Hematopoietic multipotent progenitor cell treated with erythropoietin and hydrocortisone succinate and interleukin-3 and kit ligand, for 17 days (in vitro differentiated cells): ENCODE measurements at places on chromosomes 13 and 19.

DNA sequence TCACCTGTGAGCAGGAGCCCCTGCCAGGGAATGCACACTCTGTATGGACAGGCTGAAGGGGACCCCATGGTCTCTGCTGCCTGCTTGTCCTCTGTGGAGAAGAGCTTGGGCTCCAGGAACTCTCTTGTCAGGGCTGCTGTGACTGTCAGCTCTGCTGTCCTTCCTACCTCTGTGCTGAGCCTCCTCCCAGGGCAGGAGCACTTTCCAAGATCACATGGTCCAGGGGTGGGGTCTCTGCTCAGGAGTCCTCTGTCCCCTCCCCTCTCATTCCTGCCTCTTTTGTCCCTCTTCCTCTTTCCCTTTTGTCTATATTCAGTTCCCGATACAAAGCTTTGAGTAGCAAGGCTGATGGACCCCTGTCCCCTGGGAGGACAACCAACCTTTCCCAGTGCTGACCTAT is at the start of gene CEACAM7:
TSS of gene CEACAM7 (minus strand) at position 173 of the 400 bp plus-strand sequence. CDS start at position 68, 105 bp downstream.
- no peak for DNase-seq

GRCh38 chr13:75831389-75831788 is 195.3 kb downstream of the LMO7 start:
- DNase-seq, result no peak

DNA sequence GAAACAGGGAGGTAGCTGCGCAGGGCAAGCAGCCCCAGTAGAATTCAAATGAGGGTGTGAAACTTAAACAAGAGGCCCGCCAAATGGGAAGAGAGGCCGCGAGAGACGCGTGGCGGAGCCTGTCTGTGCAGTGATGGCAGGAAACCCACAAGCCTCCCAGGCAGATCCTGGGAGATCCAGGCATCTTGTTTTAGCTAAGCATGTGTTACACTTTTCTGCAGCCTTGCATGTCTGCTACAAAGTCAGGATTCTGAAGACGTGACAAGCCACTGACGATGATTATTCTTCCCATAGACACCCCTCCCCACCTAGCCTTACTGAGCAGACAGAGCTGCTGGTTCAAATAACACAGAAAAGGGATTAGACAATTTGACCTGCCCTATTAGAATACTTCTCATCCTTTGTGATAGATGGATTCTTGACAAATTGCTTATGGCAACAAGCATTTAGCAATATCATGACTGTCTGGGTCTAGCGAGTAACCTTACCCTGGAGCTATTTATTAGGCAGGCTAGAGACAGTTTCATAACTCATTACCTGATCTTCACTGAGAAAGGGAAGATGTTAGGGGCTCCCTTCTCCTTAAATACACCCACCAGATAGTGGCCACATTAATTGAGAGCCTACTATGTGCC is 185.2 kb upstream of the IRS2 start:
- DNase-seq, result no peak

DNA sequence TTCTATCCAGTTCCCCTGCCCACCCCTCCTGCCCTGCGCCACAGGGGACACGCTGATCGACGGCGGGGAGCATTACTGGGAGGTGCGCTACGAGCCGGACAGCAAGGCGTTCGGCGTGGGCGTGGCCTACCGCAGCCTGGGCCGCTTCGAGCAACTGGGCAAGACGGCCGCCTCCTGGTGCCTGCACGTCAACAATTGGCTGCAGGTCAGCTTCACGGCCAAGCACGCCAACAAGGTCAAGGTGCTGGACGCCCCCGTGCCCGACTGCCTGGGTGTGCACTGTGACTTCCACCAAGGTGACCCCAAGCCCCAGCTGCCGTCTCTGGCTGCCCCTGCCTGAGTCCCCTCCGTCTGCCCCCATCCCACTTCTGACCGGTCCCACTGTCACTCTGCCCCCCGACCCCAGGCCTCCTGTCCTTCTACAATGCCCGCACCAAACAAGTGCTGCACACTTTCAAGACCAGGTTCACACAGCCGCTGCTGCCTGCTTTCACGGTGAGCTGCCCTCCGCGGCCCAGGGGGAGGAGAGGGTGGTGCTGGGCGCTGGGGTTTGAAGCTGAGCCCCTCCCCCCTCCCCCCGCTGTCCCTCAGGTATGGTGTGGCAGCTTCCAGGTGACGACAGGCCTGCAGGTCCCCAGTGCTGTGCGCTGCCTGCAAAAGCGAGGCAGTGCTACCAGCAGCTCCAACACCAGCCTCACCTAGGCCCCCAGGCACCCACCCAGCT is 15.5 kb downstream of the STAP2 start:
- DNase-seq, result no peak
